ENCODE measurements at places on chromosomes 6 and 20.

- no peak for DNase-seq
Measured at GRCh38 chr20:37945091-37945547, 42.2 kb downstream of the VSTM2L start.

- DNase-seq = peak; percentile 2
Measured at GRCh38 chr20:45626540-45626939, 3.0 kb upstream of the WFDC10A start.

DNA sequence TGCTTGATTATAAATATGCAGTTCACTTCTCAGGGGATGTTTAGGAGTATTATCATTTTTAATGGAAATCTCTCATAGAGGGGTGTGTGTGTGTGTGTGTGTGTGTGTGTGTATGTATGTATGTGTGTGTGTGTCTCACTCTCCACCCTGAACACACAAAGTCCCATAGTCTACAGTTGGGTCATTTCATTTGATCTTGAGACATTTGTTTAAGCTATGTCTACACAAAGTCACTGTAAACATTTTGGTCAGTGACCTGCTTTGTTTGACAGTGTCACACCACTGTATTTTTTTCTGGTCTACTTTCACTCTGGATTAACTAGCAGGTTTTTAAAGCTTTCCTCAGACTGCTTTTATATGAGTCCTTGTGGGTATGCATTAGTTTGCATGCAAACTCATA is 215.2 kb downstream of the GRIK2 start:
- DNase-seq = no peak

GRCh38 chr6:16058929-16059345 is 69.9 kb upstream of the MYLIP start:
- DNase-seq = no peak

DNA sequence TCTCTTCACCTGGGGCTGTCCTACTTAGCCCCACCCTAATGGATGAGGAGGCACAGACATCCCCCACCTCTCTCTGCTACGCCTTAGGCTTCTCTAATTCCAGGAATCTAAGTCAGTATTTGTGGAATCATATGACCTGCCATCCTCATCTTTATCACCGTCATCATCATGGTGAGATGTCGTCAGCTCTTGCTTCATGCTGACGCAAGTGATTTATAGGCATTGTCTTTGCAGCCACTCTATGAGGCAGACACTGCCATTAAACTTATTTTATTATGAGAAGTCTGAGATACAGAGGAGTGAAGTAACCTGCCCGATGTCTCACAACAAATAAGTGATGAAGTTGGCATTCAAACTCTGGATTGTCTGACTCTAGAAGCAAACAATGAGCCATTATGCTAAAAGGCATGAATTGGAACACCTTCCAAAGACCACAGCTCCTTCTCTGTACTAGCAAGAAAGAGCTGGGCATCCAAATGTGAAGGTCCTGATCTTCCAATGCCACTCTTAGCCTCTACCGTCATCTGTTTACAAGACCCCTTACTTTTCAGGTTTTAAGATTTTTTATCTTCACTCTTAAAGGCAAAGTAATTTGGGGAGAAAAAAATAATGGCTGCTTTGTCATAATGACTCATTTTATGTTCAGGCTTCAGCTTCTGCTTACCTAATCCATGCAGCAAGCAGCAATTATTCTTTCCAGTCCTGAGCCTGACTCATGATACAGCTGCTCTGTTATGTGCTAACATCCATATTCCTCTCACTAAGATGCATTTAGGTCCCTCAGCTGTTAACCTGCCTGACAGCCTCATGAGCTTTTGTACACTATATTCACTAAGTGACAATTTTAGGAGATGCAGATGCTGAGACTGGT is 113.7 kb upstream of the BCLAF1 start:
- no peak for DNase-seq

- no peak for DNase-seq
Measured at GRCh38 chr6:108660251-108660650, 99.5 kb downstream of the FOXO3 start.

GRCh38 chr20:16955462-16955861 is 207.3 kb downstream of the OTOR start:
- DNase-seq = no peak

- DNase-seq = no peak
Measured at GRCh38 chr20:32333181-32333987, 24.7 kb upstream of the ASXL1 start.

DNA sequence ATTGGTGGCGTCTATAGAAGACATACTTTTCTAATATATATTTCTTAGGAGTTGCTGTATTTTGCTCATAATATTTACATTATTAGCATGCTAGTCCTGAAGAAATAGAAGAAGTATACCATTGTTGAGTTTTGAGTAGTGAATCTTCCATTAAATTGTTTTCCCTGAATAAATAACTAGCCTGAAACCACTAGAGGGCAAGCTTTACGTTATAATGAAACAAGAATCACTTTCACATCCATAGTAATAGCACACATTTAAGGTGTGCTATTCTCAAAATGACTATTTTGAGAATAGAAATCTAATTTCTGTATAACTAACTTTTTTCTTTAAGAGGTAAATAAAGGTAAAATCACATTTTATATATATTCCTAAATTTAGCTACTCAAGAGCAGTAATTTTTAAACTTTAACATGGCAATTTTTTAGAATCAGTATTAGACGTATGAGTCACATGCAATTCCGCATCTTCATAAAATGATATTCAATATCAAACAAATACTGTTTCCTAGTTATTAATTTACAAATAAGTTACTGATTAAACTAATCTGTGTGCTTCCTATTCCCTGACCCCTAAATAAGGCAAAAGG is 213.2 kb upstream of the MANEA start:
- DNase-seq = peak; percentile 60

DNA sequence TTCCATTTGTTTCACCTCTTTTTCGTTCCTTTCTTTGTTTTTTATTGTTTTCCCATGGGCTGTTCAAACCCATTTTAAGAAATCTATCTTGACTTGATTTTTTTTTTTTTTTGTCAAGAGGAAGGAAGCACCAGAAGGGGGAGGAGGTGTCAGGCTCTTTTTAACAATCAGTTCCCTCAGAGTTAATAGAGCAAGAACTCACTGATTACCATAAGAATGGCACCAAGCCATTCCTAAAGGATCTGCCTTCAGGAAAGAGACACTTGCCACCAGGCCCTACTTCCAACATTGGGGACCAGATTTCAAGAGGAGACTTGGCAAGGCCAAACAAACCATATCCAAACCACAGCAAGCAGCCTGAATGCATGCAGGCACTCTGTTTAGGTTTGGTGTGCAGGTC is 168.0 kb downstream of the OTOR start:
- no peak for DNase-seq

DNA sequence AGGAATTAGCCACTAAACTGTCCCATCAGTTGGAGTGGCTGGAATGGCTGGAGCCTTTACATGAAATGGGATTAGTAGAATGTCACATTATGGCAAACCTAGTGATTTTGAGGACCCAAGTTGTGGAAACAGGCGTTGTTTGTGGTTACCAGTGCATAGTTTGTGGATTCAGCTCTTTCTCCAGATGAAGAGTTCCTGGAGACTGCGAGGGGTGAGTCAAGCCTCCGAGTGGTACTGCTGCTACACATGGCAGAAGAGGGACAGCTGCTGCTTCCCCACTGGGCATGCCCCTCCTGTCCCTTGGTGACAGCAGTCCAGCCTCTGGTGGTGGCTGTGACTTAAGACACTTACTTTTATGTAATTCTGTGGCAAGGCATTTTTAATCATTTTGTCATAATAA is 94.2 kb upstream of the SCP2D1 start:
- no peak for DNase-seq

DNA sequence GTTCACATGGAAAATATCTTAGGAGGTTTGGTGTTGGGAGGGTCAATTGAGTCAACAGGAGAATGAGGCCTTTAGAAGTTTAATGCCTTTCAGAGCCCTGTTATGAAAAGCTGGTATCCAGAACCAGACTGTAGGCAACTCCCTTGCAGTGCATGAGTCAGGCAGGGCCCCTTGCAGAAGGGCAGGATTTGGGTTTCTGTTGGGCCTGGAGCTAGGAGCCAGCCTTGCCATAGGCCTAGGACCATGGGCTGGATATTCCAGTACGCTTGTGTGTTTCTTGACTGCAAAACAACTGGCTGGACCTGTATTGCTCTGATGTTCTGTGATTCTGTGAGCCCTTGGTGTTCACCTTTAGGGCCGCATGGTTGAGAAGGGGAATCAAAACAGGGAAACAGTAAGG is 350.9 kb upstream of the PRND start:
- no peak for DNase-seq

- peak; percentile 17 for DNase-seq
Measured at GRCh38 chr6:164106345-164106769, 691.8 kb downstream of the QKI start.

- DNase-seq = no peak
Measured at GRCh38 chr6:16989382-16989781, 112.5 kb upstream of the STMND1 start.

- DNase-seq = peak; percentile 60
Measured at GRCh38 chr6:33208091-33208967, at the start of gene RING1. Gene RING1 (plus strand): TSS chr6:33208500. CDS start chr6:33208823, 323 bp downstream.

GRCh38 chr20:3705970-3706739 is 6.2 kb downstream of the SIGLEC1 start:
- DNase-seq = no peak

DNA sequence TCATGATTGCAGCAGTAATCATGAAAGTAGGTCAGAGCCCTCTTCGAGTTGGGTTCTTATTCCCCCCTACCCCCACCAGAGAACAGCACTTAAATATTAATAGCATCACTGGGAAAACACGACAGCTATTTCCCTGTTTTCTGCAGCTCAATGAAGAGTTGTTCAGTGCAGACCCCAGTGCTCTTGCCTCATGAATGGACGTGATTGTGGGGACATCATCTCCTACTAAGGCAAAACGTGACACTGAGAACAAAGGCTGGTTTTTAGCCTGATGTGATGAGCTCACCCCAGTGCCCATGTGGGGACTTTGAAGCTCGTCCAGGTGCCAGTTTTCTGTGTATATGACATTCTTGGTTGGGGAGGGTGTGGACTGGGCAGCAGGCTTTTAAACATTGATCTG is 105.9 kb downstream of the SLC35F1 start:
- DNase-seq = no peak

DNA sequence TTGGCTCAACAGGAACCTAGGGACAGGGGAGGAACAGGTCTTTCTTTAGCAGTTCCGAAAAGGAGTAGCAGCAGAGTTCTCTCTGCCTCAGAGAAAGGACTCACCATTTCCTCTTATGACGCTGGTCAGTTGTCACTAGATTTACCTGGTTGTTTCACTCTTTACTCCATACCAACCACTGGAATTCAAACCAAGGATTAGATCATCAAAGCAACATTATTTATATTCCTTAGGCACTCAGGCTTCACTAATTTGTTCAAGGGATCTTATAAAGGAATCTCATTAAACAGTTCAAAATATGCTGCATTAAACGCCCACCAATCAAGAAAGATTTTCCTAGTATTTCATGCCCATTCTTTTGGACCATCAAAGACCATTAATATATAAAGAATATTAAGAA is 1129.5 kb upstream of the MAP3K7 start:
- DNase-seq = no peak

GRCh38 chr6:82614518-82614917 is 250.9 kb downstream of the TPBG start:
- DNase-seq = peak; percentile 27

DNA sequence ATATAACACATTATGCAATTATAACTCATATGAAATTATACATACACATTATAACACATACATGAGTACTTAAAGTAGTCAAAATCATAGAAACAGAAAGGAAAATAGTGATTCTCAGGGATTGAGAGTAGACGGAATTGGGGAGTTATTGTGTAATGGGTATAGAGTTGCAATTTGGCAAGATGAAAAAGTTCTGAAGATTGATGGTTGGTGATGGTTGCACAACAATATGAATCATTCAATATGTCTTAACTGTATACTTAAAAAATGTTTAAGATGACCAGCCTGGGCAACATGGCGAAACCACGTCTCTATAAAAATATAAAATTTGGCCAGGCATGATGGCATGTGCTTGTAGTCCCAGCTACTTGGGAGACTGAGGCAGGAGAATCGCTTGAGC is 372.7 kb downstream of the CDKAL1 start:
- no peak for DNase-seq

DNA sequence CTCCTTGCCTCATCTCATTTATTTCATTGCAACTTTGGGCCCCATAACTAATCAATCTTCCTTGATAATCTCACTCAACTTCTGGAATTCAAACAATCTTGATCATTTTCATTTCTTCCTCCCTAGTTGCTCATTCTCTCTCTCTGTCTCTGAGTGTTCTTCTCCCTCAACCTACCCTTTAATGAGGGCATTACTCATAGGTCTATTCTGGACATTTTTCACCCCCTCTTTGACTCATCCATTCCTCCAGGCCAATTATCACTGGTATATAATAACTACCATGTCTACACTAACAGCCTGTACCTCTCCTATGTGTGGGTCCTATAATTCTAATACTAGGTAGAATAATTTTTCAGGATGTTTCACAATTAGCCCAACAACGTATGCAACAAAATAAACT is 78.8 kb downstream of the COL21A1 start:
- DNase-seq = no peak

DNA sequence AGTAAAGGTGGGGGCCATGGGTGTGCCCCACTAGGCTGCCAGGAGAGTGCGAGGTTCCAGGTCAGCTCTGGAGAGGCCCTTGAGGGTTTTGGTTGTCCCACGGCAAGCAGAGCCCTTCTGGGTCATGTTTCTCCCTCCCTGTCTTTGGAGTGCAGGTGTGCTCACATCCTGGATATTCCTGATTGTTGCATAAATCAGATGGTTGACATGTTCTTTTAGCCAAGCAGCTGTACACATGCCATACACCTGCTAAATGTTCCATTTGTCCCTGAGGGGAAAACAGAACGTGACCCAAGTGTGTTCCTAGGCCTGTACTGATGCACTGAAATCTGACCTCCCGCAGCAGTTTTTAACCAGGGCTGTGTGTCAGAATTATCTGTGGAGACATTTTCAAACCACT is 77.5 kb upstream of the BEND3 start:
- no peak for DNase-seq

GRCh38 chr20:58175425-58175824 is 53.0 kb downstream of the ANKRD60 start:
- DNase-seq = no peak

- no peak for DNase-seq
Measured at GRCh38 chr6:68126089-68126749, 508.9 kb upstream of the ADGRB3 start.

DNA sequence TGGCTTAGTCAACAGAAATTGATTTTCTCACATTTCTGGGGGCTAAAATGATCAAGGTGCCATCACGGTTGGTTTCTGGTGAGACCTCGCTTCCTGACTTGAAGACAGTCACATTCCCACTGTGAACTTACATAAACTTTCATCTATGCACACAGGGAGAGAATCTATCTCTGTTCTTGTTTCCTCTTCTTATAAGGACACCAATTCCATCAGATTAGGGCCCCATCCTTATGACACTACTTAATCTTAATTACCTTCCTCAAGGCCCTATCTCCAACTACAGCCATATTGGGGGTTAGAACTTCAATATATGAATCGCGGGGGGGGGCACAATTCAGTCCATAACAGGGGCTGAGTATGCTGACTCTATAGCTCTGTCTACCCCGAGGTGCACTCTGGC is 10.6 kb upstream of the SCGN start:
- DNase-seq = no peak

- DNase-seq = no peak
Measured at GRCh38 chr6:165055231-165055630, 254.2 kb downstream of the C6orf118 start.

Measured in Kasumi-1 (cell line).